Lung microvascular endothelial cell (primary cell): ENCODE measurements at places on chromosomes 2 and 18.

- peak; percentile 75 for DNase-seq
These were observed 31.9 kb upstream of the TFPI start for GRCh38 chr2:187586011-187586641.

GRCh38 chr2:67585400-67585799 is 188.3 kb downstream of the ETAA1 start:
- DNase-seq, result no peak

GRCh38 chr2:70779911-70780545 is 10.4 kb downstream of the FIGLA start:
- DNase-seq, result no peak

GRCh38 chr2:54840559-54841468 is 117.4 kb downstream of the EML6 start:
- DNase-seq, result no peak

DNA sequence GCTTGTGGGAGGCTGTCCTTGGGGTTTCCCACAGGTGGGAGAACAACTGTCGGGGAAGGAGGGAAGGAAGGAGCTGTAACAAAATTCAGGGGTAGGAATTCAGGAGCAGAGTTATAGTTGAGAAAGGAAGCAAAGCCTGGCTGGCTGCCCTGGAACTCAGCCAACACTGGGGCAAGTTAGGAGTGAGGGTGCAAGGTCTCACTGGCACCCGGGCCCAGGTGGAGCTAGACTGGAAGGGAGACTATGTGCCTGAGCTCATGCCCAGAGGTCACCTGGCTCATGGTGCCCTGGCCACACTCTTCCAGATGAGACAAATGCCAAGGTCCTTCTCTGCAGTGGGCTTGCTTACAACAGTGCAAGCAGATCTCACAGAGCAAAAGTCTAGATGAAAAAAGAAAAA is 75.6 kb upstream of the ARHGAP28 start:
- DNase-seq, result no peak

DNA sequence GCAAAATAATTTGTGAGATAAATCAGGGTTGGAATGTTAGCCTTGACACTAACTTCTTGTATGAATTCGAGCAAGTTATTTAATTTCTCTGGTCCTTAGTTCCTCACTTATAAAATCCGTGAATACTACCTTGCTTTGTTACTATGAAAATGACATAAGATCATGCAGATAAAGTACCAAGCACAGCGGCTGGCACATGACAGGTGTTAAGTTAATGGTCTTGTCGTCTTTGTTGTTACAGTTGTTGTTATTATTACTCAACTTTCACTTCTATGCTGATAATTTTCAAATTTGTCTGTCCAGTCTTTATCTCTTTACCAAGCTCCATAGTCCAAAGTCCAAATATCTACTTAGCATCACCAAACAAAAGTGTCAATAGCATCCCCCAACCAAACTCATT is 482.1 kb downstream of the ARHGAP15 start:
- DNase-seq, result no peak
